ENCODE measurements at places on chromosomes 6 and 20.

- DNase-seq: no peak
Observed at GRCh38 chr6:29916741-29917140, 25.6 kb upstream of the HLA-A start.

- no peak for DNase-seq
Observed at GRCh38 chr6:49653438-49653837, 16.8 kb upstream of the RHAG start.

- DNase-seq: no peak
Observed at GRCh38 chr6:170370416-170370815, 63.9 kb downstream of the FAM120B start.

DNA sequence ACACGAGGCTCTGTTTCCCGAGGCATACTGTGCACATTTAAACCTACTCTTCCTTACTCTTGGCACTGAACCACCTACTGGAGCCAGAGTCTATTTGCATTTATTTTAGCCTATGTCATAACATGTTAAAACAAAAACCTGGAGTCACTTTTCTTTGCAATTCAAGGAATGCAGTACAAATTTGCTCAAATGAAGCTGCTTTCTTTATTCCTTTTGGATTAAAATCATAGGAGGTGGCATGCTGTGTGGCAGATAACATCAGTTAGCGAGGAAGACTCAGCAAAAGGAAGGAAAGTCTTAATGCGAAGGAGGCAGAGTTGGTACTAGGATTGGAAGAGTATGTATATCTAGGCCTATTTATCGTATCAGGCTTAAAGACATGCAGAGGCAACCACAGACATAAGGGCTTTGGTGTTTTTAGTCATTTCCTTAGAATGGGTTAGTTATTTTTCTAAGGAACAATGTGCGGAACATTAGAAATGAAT is 92.9 kb downstream of the SAMD3 start:
- DNase-seq: no peak

- DNase-seq: no peak
Observed at GRCh38 chr6:33997265-33997664, 148.6 kb downstream of the GRM4 start.

GRCh38 chr6:31407699-31408098 is 4.3 kb downstream of the MICA start:
- no peak for DNase-seq

- no peak for DNase-seq
Observed at GRCh38 chr6:138569970-138570724, 70.9 kb upstream of the NHSL1 start.

GRCh38 chr20:48681873-48682426 is 145.8 kb downstream of the PREX1 start:
- DNase-seq: no peak

DNA sequence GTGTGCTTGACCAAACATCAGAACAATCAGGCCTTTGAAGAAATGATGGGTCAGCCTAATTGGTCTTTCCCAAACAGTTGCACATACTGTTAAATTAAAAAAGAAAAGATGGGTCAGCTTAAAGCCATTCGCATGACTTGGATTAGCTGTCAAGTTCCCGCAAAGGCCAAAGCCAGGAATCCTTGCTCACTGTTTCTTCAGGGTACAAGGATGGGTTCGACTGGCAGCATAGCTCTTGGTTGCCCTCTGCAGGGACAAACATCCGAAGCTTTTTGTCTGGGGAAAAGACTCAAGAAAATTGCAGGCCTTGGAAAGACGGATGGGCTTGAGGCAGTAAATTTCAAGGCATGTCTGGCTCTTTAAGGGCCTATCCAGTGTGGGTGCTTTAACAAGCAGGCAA is 168.0 kb downstream of the HDGFL1 start:
- peak; percentile 70 for DNase-seq

DNA sequence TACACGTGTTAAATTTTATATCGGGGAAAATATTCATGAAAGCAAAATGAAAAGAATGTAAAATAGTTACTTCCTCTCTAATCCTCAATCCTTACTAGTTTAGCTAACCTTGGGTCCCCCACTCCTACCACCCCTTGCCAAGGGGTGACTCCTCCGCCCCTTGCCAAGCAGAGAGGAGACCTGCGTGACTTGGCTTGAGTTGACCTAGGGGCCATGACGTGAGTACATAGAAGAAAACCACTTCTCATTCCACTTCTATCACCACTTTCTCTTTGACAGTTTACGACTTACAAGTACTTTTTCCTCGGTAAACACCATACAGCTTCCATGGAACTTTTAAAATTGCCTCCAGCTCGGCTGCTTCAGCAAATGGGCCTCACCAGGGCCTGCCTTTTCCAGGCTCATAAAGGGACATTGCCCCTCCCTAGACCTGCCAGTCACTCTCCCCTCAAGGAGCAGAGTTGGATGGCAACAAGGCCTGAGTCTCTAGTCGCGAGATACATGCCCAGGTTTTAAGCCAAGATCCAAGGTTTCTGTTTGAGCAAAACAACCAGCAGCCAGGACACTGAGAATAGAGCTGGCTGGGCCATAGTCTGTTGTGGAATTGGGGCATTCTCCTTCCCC is 29.9 kb downstream of the SDCBP2 start:
- no peak for DNase-seq

- no peak for DNase-seq
Observed at GRCh38 chr20:35586751-35587425, 28.7 kb upstream of the SPAG4 start.

DNA sequence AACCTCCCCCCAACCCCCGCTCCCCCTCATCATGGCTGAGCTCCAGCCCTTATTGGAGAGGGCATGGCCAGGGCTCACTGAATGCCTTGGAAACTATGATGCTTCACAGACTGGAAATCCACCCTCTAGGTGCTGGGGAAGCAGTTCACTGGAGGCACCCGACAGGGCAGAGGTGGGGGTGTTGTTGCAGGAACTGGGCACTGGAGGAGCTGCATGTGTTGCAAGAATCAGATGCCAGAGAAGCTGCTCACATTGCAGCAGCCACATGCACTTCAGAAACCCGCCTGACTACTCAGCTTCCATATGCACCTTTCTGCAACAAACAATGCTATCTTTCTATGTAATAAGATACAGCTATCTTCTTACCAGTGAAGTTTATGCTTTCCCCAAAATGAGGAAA is 7.9 kb upstream of the TBPL1 start:
- no peak for DNase-seq

- DNase-seq: no peak
Observed at GRCh38 chr6:159445351-159445750, 247.7 kb downstream of the SOD2 start.

GRCh38 chr6:38877721-38878120 is 162.6 kb downstream of the DNAH8 start:
- no peak for DNase-seq

GRCh38 chr6:90790058-90790457 is 203.2 kb upstream of the MAP3K7 start:
- DNase-seq: no peak

GRCh38 chr20:4122926-4123325 is 107.6 kb upstream of the RNF24 start:
- DNase-seq: no peak

- DNase-seq: peak; percentile 61
Observed at GRCh38 chr6:40328386-40328985, 258.7 kb downstream of the LRFN2 start.

GRCh38 chr6:111777357-111777756 is 95.9 kb downstream of the FYN start:
- DNase-seq: no peak

DNA sequence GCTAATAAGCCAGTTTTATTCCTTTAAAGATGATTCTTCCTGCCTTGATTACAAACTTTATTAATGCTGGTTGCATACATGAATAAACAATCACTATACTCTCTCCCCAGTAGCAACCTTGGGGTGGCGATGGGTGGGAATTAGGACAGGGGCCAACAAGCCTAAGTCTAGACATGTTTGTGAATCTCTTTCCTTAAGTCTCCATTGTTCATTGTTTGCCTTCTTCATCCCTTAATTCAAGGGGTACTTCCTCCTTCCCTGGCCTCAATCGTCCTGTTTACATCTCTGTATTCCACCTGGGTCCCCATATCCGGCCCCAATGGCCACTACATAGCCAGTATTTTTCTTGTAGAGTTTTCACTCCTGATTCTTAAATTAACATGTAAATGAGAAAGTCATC is 66.0 kb downstream of the ARHGAP18 start:
- DNase-seq: no peak

DNA sequence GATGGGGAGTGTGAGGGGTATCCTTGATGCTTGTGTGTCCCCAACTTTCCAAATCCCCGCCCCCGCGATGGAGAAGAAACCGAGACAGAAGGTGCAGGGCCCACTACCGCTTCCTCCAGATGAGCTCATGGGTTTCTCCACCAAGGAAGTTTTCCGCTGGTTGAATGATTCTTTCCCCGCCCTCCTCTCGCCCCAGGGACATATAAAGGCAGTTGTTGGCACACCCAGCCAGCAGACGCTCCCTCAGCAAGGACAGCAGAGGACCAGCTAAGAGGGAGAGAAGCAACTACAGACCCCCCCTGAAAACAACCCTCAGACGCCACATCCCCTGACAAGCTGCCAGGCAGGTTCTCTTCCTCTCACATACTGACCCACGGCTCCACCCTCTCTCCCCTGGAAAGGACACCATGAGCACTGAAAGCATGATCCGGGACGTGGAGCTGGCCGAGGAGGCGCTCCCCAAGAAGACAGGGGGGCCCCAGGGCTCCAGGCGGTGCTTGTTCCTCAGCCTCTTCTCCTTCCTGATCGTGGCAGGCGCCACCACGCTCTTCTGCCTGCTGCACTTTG is at the start of gene TNF:
TNF (plus strand) TSS at position 231 of the 567 bp plus-strand sequence; CDS start at position 408, 177 bp downstream.
- DNase-seq: peak; percentile 46

- DNase-seq: no peak
Observed at GRCh38 chr6:7424967-7425807, 35.6 kb downstream of the RIOK1 start.

- DNase-seq: no peak
Observed at GRCh38 chr6:10419749-10420545, 5.1 kb upstream of the TFAP2A start.

- DNase-seq: peak; percentile 89
Observed at GRCh38 chr6:25556516-25556915, 95.5 kb upstream of the SCGN start.

- no peak for DNase-seq
Observed at GRCh38 chr6:64256483-64256882, 620.9 kb downstream of the PHF3 start.

DNA sequence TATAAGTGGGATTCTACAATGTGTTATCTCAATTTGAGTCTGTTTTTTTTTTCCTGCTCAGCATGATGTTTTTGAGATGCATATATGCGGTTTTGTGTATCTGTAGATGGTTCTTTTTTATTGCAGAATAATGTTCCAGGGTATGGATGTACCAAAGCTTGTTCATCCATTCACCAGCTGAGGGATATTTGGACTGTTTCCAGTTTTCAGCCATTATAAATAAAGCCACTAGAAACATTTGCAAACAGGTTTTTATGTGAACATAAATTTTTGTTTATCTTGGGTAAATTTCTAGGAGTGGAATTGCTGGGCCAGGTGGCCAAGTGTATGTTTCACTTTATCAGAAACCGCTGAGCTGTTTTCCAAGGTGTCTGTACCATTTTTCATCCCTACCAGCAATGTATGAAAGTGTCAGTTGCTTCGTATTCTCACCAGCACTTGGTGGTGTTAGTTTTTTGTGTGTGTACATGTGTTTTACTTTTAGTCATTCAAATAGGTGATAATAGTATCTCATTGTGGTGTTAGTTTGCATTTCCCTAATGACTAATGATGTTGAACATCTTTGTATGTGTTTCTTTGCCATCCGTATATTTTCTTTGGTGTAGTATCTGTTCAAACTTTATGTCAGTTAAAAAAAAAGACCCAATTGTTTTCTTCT is 124.2 kb downstream of the CEBPB start:
- DNase-seq: no peak

DNA sequence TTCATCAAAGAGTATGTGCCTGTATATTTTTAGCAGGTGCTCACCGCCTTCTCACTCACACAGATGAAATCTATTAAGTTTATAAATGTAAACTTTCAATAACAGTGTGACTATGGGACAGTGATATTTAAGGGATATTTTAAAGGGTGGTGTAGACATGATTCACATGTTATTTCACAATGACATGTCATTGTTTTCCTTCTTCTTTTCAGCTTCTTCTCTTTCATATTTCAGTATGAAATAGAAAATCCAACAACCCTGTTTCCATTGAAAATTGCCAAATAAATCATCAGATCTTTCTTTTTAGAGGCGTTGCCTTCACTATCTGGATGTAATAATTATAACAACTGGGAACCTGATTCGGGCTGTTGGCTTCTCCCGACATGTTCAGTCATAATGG is 54.8 kb downstream of the PFDN4 start:
- no peak for DNase-seq

DNA sequence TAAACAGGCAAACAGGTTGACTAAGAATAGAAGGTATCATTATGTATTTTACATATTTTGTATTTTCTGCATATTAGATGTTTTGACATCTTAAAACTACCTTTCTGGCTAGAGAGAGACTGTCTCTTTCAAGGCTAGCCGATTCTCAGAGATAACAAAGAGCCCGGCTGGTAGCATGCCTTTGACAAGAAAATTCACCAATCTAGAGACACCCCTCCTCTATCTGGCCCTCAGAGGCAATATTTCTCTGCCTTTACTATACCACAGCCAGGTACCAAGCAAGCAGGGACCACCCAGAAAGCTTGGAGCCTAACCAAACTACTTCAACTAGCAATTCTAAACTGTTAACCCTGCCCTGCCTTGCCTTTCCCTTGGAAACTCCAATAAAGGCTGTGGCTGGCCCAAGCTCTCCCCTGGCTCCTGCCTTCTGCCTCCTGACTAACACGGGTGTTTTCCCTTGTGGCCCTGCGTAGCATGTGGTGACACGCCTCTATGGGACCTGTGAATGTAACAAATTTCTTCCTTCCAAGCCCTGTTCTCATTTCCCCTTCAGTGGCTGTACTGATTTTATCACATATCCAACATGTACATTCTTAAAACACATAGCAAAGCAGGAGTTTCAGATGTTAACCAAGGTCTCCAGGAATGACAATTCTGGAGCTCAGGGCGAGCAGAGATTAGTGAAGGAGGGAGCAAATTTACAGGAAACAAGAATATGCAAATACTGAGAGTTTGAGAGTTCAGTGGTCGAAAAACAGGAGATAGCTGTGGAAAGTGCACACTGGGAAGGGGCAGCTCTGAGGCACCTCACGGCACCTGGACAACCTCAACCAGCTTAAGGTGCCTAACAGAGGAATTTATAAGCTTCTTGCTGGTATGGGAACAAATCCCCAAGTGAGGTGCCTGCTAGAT is 120.8 kb downstream of the BACH2 start:
- no peak for DNase-seq

GRCh38 chr6:67175101-67175500 is 1460.0 kb upstream of the ADGRB3 start:
- DNase-seq: no peak

- DNase-seq: no peak
Observed at GRCh38 chr20:59561614-59562277, 42.6 kb upstream of the PHACTR3 start.

- DNase-seq: no peak
Observed at GRCh38 chr20:62505337-62506045, 29.7 kb upstream of the GATA5 start.

Measured in head of caudate nucleus (tissue), 42 donors.